HCT116 (cell line): ENCODE measurements at places on chromosomes 3 and 15. TPM values are rescaled to one million over a fixed set of nuclear protein-coding genes. Genes with fewer than 3 reads are reported as not detected.

GRCh38 chr3:43858294-43858701 lies 167.6 kb downstream of the ABHD5 start:
- H3K27me3 ChIP-seq: peaks cover 31% of the 10 kb centered on the region; the same call in 1 of the 2 replicates
- no peaks in the 10 kb centered on the region for H3K36me3 ChIP-seq
- no peak overlapping the region for H3K4me3 ChIP-seq
- H3K27ac ChIP-seq: no peak overlapping the region
- DNase-seq: no peak
- 0 out of 2 replicates have a peak, but pooled peaks cover 2% of the 10 kb centered on the region for H3K4me1 ChIP-seq

GRCh38 chr3:109702252-109702651 lies 364.9 kb upstream of the DPPA4 start:
- H3K36me3 ChIP-seq: no peaks in the 10 kb centered on the region
- DNase-seq: no peak
- no peak overlapping the region for H3K27ac ChIP-seq

GRCh38 chr3:88983458-88983857 lies 124.0 kb upstream of the EPHA3 start:
- DNase-seq: no peak
- H3K4me3 ChIP-seq: no peak overlapping the region
- no peak overlapping the region for H3K27ac ChIP-seq

- H3K27me3 ChIP-seq: peaks cover 29% of the 10 kb centered on the region
- no peak for DNase-seq
- no peak overlapping the region for H3K4me3 ChIP-seq
- no peak overlapping the region for H3K27ac ChIP-seq
- no peaks in the 10 kb centered on the region for H3K4me1 ChIP-seq
Observed at GRCh38 chr3:66153481-66154443, 67.0 kb upstream of the SLC25A26 start.

- H3K4me1 ChIP-seq: peaks cover 43% of the 10 kb centered on the region
- H3K36me3 ChIP-seq: no peaks in the 10 kb centered on the region
- DNase-seq: no peak
- no peak overlapping the region for H3K4me3 ChIP-seq
Observed at GRCh38 chr3:111741181-111741580, 117.9 kb upstream of the PHLDB2 start.

Gene ASB14
- total RNA-seq: not detected

Gene ATXN7
- total RNA-seq: 27.5 TPM

Gene TMEM266
- 0.91 TPM for total RNA-seq

Gene CFAP20DC
- total RNA-seq: 2.9 TPM

Gene NANOGP8
- total RNA-seq: not detected

Gene NEIL1
- 41.4 TPM for total RNA-seq
